ENCODE measurements at places on chromosomes 3 and 15.

DNA sequence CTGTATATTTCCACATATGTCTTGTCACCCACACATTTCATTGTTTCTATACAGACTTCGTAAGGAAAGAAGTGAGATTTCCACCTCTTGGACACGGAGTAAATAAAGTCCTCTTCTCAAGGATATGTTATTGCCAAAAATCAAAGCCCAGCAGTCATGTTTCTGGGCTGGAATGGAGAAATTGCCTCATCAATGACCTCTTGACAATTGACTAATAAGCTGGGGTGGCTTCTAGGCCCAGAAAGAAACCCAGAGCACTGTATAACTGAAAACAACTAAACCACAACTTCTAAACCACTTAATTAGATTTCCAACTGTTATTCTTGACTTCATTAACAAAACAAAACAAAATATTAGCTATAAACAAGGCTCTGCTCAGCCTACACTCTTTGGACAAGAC lies 56.4 kb upstream of the SLC24A5 start:
- no peak for DNase-seq

GRCh38 chr3:161215185-161215584 lies 5.9 kb upstream of the NMD3 start:
- DNase-seq: no peak

DNA sequence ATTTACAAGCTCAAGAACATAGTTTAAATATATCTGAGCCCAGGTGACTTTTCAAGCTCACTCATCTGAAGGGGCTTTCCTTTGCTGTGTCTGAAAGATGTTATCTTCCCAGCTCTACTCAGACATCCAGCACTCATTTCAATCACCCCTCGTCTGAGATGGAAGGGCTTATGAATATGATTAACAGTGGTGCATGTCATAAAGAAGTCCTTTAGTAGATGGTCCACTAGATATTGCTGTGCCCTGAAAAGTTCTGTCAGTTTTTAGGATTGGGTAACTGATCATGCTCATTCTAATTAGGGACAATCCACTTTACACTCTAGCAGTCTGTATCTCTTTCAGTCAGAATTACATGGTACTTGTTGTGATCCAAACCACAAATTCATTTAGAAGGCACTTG lies 28.3 kb downstream of the RETNLB start:
- no peak for DNase-seq

DNA sequence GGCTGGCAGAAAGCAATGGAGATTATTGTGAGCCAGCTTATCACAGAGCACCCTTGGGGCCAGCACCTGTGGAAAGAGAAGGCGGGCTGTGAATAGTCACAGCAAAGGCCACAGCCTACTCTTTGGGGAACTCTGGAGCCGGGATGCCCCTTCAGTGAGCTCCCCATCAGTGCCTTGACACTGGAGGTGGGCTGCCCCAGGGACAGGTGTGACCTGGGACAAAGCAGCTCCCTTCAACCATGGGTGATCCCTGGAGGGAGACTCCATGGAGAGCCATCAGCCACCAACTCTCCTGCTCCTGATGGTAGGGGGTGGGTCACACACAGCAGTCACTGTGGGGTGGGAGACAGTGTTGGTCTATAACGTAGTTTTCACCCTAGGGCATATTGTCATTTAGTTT lies 5.8 kb downstream of the TTC21A start:
- DNase-seq: no peak

DNA sequence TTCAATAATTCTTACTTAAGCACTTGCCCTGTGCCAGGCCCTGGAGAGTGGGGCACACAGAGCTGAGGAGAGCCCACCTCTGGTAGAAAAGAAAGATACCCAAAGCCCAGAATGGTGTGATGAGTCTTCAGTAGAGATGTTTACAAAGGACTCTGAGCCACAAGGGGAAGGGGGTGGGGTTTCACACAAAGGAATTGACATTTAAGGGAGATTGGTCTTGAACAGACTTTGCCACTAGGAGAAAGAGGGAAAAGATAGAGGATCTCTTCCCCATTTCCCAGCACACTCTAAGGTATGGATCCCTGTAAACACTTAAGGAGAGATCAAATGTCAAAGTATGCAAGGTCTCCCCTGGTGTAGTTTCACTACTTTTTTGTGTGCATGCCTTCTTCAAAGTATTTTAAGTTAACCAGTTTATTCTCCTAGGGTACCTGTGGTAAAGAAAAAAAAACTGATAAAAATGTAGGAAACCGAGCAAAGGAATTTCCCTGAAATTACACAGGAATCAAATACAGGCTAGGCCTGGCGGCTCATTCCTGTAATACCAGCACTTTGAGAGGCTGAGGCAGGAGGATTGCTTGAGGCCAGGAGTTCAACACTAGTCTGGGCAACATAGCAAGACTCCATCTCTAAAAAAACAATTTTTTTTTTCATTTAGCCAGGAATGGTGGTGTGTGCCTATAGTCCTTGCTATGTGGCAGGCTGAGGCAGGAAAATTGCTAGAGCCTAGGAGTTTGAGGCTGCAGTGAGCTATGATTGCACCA lies 117.6 kb upstream of the SKOR1 start:
- DNase-seq: no peak

- no peak for DNase-seq
These were observed 205.6 kb downstream of the VGLL3 start for GRCh38 chr3:86785386-86785785.

DNA sequence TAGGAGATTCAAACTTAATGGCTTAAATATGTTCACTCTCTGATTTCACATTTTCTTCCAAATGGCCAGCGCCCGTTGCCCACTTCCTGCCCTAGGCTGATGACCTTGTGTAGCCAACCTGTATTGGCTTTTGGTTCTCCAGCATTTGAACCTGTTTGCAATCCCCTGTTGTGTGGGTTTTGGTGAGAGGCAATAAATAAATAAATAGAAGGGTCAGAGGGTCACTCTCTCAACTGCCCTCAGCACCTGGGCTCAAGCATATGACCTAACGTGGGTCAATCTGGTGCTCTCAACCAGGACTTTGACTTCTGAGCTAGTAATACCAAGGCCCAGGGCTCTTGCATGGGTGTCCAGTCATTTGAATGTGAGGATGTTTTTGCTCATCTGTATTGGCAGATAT lies 1.8 kb upstream of the SRP14 start:
- DNase-seq: no peak

DNA sequence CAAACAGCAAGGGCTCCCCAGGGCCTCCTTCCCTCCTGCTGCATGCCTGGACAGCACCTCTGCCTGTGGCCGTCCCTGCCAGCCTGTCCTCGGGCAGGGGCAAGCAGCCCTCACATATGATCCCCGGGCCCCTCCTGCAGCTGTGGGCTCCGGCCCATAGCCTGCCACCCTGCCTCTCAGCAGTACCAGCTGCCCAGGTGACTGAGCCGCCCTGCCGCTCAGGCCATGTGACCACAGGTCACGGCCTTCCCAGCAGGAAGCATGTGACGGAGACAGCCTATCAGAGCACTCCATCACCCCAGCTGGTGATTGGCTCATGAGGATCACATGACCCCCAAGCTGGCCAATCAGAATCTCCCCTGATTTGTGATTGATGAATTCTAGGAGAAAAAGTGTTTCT lies 23.9 kb downstream of the ALDH1L1 start:
- no peak for DNase-seq

DNA sequence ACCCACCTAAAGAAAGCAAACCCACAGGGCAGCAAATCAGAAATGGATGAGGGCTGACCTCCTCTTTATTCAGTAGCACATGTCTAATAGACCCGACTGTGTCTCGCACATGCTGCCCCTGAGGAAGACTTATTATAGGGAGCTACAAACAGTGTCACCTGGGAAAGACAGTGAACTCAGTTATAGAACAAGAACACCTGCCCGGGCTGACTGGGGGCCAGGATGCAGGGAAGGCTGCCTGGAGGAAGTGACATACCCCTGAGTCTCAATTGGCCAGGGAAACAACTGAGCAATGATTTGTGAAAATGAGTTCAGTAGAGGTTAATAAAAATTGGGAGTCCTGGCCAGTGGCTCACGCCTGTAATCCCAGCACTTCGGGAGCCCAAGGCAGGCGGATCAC lies 78.7 kb upstream of the CGNL1 start:
- DNase-seq: no peak

GRCh38 chr3:85838921-85839320 lies 880.1 kb downstream of the CADM2 start:
- peak; percentile 12 for DNase-seq

DNA sequence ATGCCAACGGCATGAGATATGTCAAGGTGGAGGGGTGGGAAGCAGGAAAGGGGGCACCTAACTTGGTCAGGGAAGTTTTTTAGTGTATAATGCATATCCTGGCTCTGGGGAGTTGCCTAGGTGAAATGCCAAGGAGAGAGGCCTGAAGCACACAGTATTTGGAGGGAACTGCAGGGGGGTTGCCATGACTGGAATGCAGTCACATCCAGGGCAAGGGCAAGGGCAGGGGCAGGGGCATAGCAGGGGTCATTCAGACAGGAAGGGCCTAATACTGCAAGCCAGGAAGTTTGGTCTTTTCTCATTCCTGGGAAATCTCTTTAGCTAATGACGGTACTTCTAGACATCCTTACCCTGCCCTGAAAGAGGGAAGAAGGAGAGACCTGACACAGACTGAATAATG lies 60.5 kb downstream of the MYRIP start:
- DNase-seq: no peak
